ENCODE measurements at places on chromosomes 6 and 20. TPM values are rescaled to one million over a fixed set of nuclear protein-coding genes. Genes with fewer than 3 reads are reported as not detected.

DNA sequence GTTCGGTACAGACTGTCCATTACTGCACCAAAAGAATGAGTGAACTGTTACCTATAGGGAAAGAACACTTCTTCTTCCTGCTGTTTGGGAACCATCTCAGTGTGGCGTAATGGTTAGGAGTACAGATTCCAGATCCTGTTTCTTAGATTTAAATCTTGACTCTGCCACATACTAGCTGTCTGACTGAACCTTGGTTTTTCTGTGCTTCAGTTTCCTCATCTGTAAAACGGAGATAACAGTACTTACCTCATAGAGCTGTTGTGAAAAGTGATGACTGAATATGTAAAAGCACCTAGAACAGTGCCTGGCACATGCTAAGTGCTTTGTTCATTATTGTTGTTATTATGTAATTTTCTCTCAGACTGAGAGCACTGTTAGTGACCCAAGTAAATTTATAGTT lies 39.8 kb downstream of the STX11 start:
- no peak overlapping the region for H3K4me3 ChIP-seq
- H3K27me3 ChIP-seq, result no peaks in the 10 kb centered on the region
- H3K36me3 ChIP-seq, result no peaks in the 10 kb centered on the region

ARID1B gene
- 105 TPM for total RNA-seq

MOG gene
- not detected for total RNA-seq

GRCh38 chr6:47353871-47354270 lies 44.2 kb upstream of the TNFRSF21 start:
- H3K27ac ChIP-seq, result no peak overlapping the region
- no peaks in the 10 kb centered on the region for H3K4me1 ChIP-seq
- no peaks in the 10 kb centered on the region for H3K36me3 ChIP-seq
- no peak for DNase-seq

DNA sequence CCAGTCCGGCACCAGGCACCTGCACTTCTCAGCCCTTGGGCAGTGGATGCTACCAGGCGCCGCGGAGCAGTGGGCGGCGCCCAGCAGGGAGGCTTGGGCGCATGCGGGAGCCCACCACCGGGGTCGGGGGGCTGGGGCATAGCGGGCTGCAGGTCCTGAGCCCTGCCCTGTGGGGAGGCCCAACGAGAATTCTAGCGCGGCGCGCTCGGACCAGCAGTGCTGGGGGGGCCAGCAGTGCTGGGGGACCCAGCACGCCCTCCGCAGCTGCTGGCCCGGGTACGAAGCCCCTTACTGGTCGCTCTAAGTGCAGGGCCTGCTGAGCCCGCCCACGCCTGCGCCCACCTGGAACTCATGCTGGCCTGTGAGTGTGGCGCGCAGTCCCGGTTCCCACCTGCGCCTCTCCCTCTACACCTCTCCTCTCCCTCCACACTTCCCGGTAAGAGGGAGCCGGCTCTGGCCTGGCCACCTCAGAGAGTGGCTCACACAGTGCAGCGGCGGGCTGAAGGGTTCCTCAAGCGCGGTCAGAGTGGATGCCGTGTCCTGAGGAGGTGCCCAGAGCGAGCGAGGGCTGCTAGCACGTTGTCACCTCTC lies 28.5 kb upstream of the SERPINB1 start:
- no peaks in the 10 kb centered on the region for H3K27me3 ChIP-seq
- no peak overlapping the region for H3K4me3 ChIP-seq
- H3K27ac ChIP-seq, result no peak overlapping the region
- no peaks in the 10 kb centered on the region for H3K4me1 ChIP-seq
- no peak for DNase-seq

GRCh38 chr20:51393571-51393970 lies 148.9 kb downstream of the NFATC2 start:
- H3K27ac ChIP-seq, result no peak overlapping the region
- H3K4me3 ChIP-seq, result no peak overlapping the region
- peaks cover 4% of the 10 kb centered on the region for H3K4me1 ChIP-seq
- H3K27me3 ChIP-seq, result no peaks in the 10 kb centered on the region
- DNase-seq, result no peak

GRCh38 chr6:134626086-134626485 lies 308.2 kb upstream of the SGK1 start:
- H3K4me1 ChIP-seq, result peaks cover 2% of the 10 kb centered on the region
- H3K27me3 ChIP-seq, result no peaks in the 10 kb centered on the region
- no peak overlapping the region for H3K4me3 ChIP-seq
- no peaks in the 10 kb centered on the region for H3K36me3 ChIP-seq
- no peak overlapping the region for H3K27ac ChIP-seq
- no peak for DNase-seq

GRCh38 chr6:134945045-134945444 lies 4.9 kb downstream of the ALDH8A1 start:
- no peak for DNase-seq
- H3K27ac ChIP-seq, result no peak overlapping the region
- no peak overlapping the region for H3K4me3 ChIP-seq
- no peaks in the 10 kb centered on the region for H3K27me3 ChIP-seq
- H3K36me3 ChIP-seq, result no peaks in the 10 kb centered on the region
- no peaks in the 10 kb centered on the region for H3K4me1 ChIP-seq

- DNase-seq, result no peak
- peaks cover 21% of the 10 kb centered on the region for H3K4me1 ChIP-seq
- no peak overlapping the region for H3K4me3 ChIP-seq
- no peaks in the 10 kb centered on the region for H3K27me3 ChIP-seq
- H3K36me3 ChIP-seq, result no peaks in the 10 kb centered on the region
Observed at GRCh38 chr6:6700407-6701270, 112.1 kb downstream of the LY86 start.

CYP24A1 gene
- total RNA-seq, result not detected

NKAIN2 gene
- total RNA-seq, result not detected

DNA sequence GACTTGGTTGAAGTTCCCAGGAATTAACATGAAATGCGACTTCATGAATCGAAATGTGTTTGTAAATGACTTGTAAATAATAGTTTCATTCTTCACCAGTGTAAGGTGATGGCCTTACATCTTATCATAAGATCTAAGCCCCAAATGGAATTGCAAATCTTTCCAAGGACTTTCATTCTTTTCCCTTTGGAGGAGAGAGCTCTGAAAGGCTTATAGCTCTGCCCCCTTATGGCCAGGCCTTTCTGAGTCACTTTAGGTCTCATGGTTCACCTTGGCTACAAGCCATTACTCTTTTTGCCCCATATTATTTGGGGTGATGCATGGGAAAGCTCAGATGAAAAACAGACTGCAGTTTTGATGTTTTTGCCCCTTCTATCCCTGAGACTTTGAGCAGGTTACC lies 209.1 kb upstream of the BMP2 start:
- H3K27me3 ChIP-seq, result no peaks in the 10 kb centered on the region
- no peaks in the 10 kb centered on the region for H3K36me3 ChIP-seq
- no peak overlapping the region for H3K4me3 ChIP-seq
- no peaks in the 10 kb centered on the region for H3K4me1 ChIP-seq
- no peak for DNase-seq

GRCh38 chr6:50380406-50381098 lies 330.8 kb upstream of the DEFB112 start:
- no peak overlapping the region for H3K4me3 ChIP-seq
- H3K36me3 ChIP-seq, result no peaks in the 10 kb centered on the region
- H3K27me3 ChIP-seq, result no peaks in the 10 kb centered on the region
- H3K4me1 ChIP-seq, result no peaks in the 10 kb centered on the region

- no peaks in the 10 kb centered on the region for H3K36me3 ChIP-seq
- H3K27me3 ChIP-seq, result no peaks in the 10 kb centered on the region
- peak overlapping the region; percentile 96 for H3K27ac ChIP-seq
Observed at GRCh38 chr20:62925420-62926228, 681 bp downstream of the DIDO1 start.

DNA sequence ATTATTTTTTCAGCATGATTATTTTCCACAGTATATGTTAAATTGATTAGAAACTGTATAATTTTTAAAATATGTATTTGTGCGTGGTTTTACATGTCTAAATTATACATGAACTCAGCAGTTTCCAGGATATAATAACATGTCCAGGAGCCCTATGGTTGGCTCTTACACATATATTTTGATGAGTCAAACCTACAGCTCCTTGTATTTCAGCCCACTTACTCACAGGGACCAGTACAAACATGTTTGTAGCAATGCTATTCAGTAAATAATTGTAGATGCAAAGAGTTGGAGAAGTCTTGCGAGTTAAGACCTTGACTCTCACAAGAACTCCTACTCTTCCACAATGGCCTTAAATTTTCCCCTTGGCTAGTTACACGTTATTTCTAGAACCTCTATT lies 107.2 kb upstream of the SASH1 start:
- no peak overlapping the region for H3K4me3 ChIP-seq
- no peak overlapping the region for H3K27ac ChIP-seq
- H3K27me3 ChIP-seq, result no peaks in the 10 kb centered on the region
- H3K4me1 ChIP-seq, result peaks cover 1% of the 10 kb centered on the region
- no peak for DNase-seq
- no peaks in the 10 kb centered on the region for H3K36me3 ChIP-seq

GRCh38 chr20:10659651-10660601 lies 13.9 kb downstream of the JAG1 start:
- no peak overlapping the region for H3K27ac ChIP-seq
- H3K27me3 ChIP-seq, result no peaks in the 10 kb centered on the region
- DNase-seq, result no peak
- H3K4me3 ChIP-seq, result no peak overlapping the region
- no peaks in the 10 kb centered on the region for H3K36me3 ChIP-seq

DNA sequence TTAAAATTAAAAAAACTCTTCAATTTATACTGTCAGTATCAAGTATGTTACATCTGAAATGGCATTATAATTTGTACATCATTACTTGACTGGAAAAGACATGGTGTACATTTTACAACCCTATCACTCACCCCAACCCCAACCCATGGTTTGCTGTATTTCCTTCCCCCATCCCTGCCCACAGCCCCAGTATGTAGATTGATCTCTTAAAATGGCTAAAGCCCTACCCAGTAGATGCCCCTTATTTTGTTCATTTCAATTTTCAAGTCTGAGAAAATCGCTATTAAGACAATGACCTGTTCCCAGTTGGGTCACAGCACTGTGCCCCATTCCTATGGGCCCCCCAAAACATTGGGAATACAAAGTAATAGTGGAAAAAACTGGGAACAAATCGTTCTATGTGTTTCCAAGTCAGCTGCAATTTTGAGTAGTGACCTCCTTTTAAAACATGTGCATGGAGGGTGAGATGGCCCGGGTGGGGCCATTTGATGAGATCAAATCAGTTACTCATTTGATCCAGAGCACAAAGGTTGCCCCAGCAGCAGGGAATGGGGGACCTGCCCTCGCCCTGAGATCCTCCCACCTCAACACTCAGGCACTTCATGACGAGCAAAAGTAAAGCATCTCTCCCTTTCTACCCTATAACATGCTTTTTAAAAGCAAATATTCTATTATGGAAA lies 13.3 kb downstream of the EZR start:
- H3K27ac ChIP-seq, result no peak overlapping the region
- peaks cover 7% of the 10 kb centered on the region for H3K4me1 ChIP-seq
- H3K4me3 ChIP-seq, result no peak overlapping the region
- no peaks in the 10 kb centered on the region for H3K27me3 ChIP-seq

DNA sequence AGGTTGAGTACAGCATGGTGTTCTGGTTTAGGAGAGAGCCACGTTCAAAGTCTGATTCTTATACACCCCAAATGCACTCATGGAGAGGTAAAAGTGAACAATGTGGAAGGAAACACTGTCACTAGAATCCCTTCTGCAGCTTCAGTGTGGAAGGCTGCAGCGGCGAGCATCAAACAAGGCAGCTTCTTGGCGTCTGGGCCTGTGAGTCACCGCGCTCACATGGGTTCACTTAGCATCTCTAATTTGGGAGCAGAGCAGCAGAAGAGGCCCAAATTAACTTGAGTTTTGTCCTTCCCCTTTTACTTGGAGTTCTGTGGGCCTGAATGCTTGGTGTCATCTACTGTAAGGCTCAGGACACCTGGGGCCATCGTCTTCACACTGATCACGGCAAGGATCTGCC lies 10.9 kb upstream of the E2F1 start:
- H3K4me1 ChIP-seq, result peaks cover 13% of the 10 kb centered on the region
- no peak overlapping the region for H3K27ac ChIP-seq
- H3K27me3 ChIP-seq, result no peaks in the 10 kb centered on the region

RTF2 gene
- 86.8 TPM for total RNA-seq

HDGFL1 gene
- not detected for total RNA-seq

DNA sequence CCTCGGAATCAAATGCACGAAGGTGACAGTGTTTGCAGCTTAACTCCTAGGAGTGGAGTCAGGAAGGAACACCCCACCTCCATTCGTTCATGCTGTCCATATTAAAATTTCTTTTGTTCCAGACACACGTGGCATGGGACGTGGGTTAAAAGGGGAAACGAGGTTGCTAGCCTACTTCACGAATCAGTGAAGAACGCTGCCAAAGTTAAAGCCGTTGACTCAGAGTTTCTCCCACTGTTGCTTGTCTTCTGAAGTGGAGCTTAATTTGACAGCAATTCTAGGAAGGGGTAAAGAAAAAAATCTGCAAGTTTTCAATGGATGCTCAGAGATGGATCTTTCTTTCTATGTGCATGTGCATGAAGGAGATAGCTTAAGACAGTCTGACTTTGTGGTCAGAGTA lies 499.1 kb downstream of the CD83 start:
- no peak for DNase-seq
- H3K36me3 ChIP-seq, result no peaks in the 10 kb centered on the region
- no peak overlapping the region for H3K4me3 ChIP-seq
- no peak overlapping the region for H3K27ac ChIP-seq
- H3K4me1 ChIP-seq, result peaks cover 15% of the 10 kb centered on the region

SLC13A3 gene
- 4.6 TPM for total RNA-seq

ACOT8 gene
- 24.4 TPM for total RNA-seq

DNA sequence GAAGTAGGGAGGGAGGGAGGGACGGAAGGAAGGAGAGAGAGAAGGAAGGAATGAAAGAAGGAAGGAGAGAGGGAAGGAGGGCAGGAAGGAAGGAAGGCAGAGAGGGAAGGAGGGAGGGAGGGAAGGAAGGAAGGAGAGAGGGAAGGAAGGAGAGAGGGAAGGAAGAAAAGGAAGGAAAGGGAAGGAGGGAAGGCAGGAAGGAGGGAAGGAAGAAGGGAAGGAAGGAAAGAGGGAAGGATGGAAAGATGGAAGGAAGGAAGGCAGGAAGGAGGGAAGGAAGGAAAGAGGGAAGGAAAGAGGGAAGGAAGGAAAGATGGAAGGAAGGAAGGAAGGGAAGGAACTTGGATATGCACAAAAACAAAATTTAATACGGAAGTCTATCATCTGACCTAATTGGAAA lies 844.5 kb upstream of the DEFB115 start:
- no peak for DNase-seq
- H3K27ac ChIP-seq, result no peak overlapping the region
- H3K36me3 ChIP-seq, result no peaks in the 10 kb centered on the region
- no peaks in the 10 kb centered on the region for H3K4me1 ChIP-seq

DNA sequence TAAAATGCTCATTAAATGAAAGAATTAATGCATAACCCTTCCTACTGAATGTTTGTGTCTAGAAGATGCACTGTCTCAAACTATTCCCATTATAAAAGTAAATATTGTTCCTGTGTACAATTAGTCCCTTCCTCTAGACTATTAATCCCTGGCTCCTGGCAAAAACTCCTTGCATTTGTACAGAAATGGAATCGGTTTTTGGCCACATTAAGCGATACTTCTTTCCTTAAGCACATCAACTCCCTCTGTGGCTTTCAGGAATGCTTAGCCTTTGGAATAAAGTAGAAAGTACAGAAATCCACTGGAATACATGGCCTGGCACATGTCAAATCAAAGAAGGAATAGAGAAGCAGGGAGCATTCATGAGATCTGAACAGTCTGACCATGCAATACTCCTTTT lies 179.8 kb downstream of the GMPR start:
- no peak for DNase-seq
- H3K27ac ChIP-seq, result no peak overlapping the region
- no peaks in the 10 kb centered on the region for H3K27me3 ChIP-seq
- H3K4me3 ChIP-seq, result no peak overlapping the region
- no peaks in the 10 kb centered on the region for H3K36me3 ChIP-seq

SYTL3 gene
- total RNA-seq, result 2.5 TPM

- H3K27ac ChIP-seq, result no peak overlapping the region
- no peak for DNase-seq
- H3K4me3 ChIP-seq, result no peak overlapping the region
- no peaks in the 10 kb centered on the region for H3K36me3 ChIP-seq
- H3K4me1 ChIP-seq, result no peaks in the 10 kb centered on the region
- H3K27me3 ChIP-seq, result no peaks in the 10 kb centered on the region
Observed at GRCh38 chr6:161487694-161488093, 213.8 kb upstream of the AGPAT4 start.
